Pancreas (tissue), 10 donors: ENCODE measurements at places on chromosomes 1 and 21. TPM values are rescaled to one million over a fixed set of nuclear protein-coding genes. Genes with fewer than 3 reads are reported as not detected.

Gene NGF
- total RNA-seq: 0.31 TPM

Gene KANK4
- 8.1 TPM for total RNA-seq

Gene FMO2
- total RNA-seq: 3.3 TPM

Gene BACE2
- 54.1 TPM for total RNA-seq

Gene EPS8L3
- total RNA-seq: 2.8 TPM

Gene AXDND1
- 0.34 TPM for total RNA-seq

Gene LCE1C
- not detected for total RNA-seq

Gene MXRA8
- 12.0 TPM for total RNA-seq

DNA sequence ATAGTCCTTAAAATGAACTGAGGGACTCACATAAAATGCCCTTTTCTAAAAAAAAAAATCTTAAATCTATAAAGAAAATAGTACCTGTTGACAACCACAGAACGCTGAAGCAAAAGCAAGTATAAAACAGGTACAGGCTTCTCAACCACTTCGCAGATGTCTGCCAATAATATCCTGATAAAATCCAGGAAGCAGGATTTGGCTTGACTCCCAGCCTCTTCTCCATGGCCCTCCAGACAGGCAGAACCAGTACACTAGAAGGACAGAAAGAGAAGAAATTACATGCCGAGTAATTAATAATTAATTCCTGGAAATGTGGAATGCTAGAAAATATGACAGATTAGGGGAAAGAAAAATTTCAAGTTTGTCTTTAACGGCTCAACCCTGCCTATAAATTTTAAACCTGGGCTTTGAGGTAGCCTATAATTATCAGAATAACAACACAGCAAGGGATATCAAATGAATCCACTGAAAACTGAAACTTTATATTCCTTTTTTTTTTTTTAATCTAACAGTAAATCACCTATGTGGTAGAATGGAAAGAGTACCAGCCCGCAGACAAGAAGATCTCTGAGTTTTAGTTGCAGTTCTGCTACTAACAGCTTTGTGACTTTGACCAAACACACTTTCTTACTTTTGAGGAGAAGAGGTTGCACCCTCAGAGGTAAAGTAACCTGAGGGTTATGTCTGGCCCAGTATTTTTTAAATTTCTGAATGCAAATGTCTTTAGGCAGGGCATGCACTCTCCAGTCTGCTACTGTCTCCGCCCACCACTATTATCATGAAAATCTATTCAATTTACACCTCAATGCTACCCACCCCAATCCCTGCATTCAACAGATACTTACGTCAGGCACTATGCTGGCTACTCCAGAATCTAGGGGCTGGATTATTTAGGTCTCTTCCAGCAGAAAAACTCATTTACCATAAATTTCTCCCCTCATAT, 2.7 kb downstream of the KIAA0319L start:
- peak; percentile 65 for DNase-seq

DNA sequence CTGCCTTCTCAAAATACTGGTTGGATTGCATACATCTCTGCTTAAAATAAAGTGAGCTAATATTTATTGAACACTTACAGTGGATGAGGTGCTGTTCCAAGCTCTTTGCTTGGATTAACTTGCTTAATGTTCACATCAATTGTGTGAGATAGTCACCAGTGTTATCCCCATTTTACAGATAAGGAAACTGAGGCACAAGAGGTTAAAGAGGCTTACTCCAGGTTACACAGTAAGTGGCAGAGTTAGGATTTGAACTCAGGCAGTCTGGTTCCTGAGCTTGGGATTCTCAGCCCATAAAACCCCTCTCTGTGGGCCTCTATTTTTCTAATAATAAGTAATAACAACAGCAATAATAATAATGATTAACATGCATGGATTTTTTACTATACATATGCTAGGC, 13.6 kb upstream of the FAAH start:
- no peak for DNase-seq

GRCh38 chr1:75469586-75470173, 141.2 kb downstream of the SLC44A5 start:
- DNase-seq: no peak

- no peak for DNase-seq
Observed at GRCh38 chr1:245031041-245031440, 123.7 kb upstream of the KIF26B start.

- no peak for DNase-seq
Observed at GRCh38 chr1:71043065-71043464, 4.6 kb downstream of the PTGER3 start.

- DNase-seq: no peak
Observed at GRCh38 chr1:231279081-231279480, 38.1 kb downstream of the GNPAT start.

- DNase-seq: no peak
Observed at GRCh38 chr1:161379071-161379470, 11.4 kb upstream of the CFAP126 start.

- DNase-seq: no peak
Observed at GRCh38 chr1:206728697-206728987, 41.9 kb upstream of the IL19 start.

- no peak for DNase-seq
Observed at GRCh38 chr1:168760241-168760640, 31.2 kb upstream of the DPT start.

DNA sequence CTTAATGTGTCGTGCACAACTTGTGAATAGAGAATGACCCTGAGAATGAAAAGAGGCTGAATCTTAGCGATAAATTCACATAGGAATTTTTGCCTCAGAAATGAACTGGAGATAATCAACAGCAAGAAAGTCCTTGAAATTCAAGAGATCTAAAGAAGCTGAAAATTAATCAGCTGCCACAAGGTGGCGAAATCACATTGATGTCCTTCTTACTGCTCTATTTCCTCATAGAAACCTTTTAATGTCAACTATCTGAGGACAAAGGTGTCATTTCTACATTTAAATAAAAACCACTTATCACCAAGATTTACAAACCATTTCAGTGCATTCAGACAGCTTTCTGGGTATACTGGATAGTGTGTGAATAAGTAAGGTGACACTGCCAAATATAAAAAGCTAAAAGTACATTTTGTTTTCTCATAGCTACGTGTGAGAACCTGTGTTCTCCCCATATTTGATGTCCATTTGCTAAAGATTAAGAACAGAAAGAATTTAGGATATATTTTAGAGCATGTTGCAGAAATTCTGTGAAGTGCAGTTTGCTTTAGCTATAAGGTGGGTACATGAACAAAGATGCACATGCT, 485.3 kb upstream of the PTBP2 start:
- DNase-seq: peak; percentile 21

DNA sequence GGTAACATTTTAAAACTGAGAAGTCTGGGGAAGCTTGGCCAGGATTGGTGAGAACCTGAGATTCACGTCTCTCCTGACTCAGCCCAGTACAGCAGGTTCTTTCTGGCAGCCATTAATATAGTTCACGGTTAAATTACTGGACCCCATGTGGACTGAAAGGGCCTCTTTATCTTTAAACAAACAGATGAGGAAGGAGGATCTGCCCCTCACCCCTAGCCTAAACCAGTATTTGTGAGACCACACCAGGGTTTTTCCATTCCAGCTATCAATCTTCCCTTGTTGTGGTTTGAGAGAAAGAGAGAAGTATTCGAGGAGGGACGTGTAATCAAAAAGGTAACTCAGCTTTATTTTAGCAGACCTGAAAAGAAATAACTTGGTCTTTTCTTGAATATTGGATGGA, 137.1 kb downstream of the PROX1 start:
- DNase-seq: no peak

GRCh38 chr1:116161877-116162390, 50.7 kb downstream of the MAB21L3 start:
- no peak for DNase-seq

DNA sequence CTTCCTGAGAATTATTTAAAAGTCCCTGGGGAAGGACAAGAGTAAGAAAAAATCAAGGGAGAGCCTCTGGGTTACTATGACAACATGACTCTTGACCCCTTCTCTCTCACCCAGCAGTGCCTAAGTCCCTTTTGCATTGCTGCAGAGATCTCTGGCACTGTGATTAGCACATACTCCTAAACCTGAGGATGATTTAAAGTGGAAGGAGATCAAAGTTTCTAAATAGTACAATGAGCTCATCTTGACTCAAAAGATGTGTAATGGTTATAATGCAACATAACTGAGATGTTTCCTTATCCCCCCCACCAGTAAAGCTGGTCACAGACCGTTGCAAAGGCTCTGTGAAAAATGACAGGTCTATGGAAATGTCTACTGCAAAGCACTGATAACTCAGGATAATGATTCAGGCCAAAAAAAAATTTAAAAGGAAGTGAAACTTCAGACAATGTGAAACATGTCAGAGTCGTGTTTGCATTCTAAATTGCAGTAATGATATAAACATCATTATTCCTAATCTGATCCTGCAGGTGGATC, 519.2 kb downstream of the KIF26B start:
- no peak for DNase-seq

DNA sequence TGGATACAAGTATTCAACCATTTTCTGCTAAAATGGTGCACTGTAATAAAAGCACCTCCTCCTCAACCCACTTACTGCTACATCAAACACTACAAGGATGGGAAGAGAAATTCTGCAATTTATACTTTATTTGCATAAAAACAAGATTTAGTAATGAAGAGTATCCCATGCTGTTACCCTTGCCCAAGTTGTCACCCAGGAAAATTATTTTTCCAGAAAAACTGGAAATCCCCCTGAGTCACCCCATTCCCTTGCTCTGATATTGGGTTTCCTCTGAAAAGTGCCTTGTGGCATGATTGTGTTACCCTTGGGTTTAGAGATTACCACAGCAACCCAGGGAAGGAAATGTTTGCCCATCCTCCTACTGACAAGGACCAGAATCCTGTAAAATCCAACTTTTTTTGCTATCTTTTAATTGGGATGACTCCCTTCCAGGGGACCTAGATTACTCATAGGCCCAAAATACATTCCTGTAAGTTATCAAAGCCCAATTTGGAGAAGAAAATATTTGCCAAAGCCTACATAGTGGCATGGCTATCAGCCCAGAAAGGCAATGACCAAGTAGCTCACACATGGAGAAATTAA, 16.5 kb upstream of the ZC3H11B start:
- DNase-seq: no peak

GRCh38 chr1:185363205-185363604, 46.2 kb upstream of the IVNS1ABP start:
- DNase-seq: no peak

DNA sequence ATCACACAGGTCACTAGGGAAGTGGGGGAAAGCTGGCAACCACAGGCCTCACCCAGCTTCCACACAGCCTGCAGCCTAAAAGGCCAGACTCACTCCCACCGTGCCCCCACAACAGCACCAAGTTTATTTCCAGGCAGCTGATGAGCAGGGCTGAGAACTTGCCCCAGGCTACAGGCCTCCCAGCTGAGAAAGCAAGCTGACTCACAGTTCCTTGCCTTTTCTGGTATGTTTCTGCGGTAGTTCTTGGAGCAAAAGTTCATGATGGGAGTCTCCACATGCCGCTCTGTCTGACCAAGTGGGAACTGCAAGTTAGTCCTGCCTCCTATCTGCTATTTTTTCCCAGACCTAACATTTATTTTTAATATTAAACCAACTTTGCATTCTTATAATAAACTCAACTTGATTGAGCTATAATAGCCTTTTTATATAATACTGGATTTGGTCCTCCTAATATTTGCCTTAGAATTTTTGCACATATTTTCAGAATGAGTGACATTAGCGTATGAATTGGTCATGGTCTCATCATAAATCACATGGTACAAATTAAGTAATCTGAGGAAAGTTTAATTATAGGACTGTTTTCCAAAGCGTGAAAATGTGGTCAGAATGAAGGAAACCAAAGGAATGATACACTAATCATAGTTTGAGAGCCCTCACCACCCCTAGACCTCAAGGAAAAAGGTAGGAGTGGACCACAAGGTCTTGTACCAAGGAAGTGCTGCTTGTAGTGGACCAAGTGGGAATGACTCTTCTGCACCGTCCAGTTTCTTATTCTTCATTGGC, 30.7 kb downstream of the RPAP2 start:
- no peak for DNase-seq

DNA sequence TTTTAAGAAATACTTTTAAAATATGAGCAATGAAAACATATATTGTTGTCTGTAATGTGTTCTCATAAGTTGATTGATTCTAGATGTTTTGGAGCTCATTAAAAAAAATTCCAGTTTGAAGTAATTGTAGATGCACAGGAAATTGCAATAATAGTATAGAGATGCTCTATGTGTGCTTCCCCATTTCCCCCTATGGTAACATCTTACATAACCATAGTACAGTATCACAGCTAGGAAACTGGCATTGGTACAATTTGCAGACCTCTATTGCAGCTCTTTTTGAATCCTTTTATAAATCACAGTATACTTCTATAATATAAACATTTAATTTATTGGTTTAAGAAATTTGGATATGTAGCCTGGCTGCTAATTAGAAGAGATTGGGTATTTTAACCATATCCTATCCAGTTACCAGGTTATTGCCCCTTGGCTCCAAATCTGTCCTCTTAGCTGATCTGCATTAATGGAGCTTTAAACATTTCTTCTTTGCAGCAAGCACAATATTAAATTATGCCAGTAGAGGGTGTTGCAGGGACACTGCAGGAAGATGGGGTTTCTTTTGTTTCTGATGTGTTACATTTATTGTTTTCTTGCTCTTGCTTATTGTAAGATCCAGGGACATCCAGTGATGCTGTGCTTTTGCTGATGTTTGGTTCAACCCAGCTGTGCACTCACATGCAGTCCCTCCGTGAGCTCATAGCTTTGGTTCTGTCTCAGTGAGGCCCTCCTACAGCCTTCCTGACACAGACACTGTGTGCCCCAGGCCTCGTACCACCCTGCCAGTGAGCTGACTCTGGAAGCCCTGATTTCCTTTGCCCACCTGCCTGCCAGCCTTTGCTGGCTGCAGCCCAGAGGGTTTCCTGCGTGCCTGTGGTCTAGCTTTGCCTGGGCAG, 103.3 kb downstream of the RABGAP1L start:
- no peak for DNase-seq

DNA sequence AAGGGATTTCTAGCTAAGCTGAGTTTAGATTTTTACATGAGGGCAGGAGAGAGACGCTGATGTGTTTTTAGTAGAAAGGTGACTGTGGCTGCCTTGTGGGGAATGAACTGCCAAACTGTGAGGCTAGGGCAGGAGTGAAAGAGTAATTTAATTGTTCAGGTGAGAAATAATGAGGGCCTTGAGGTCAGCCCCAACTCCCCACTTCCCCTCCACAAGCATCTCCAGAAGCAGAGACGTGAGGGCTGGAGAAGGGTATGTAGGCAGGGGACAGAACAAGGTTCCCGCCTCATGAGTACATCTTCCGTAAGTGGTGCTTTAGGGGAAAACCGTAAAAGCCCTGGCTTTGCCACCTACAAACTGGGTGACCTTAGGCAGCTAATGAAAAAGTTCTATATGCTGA, 70.8 kb downstream of the WARS2 start:
- no peak for DNase-seq

DNA sequence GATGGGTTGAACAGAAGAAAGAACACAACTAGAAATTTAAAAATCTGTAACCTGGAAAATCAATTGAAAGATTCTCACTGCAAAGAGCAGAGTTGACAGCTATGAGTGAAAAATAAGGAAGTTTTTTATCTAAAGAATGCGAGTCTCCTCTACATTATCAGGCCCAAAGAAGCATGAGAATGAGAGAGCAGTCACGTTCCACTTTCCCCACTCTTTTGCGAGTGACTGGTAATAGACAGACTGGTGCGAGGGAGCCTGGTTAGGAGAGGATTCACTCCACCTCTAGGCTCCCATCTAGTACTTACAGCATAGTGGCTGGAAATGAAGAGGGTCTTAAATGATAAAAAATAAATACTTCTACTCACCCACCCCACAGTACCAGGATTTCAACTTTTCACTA, 52.0 kb downstream of the PRDX6 start:
- no peak for DNase-seq
